GM10248 (cell line): ENCODE measurements at places on chromosomes 2 and 18.

DNA sequence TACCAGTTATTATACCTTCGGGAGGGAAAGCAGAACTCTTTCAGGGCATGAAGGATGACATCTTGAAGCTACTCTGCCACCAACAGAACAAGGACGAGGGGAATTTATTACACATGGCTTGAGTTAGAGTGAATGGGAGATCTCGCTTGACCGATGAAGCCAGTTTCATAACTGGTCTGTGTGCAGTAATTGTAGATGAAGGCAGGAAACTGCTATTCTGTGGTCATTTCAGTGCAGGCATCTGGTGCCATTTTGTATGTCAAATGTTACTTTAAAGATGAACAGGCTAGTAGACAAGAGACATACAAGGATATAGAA lies 20.5 kb downstream of the GREB1 start:
- DNase-seq: no peak

DNA sequence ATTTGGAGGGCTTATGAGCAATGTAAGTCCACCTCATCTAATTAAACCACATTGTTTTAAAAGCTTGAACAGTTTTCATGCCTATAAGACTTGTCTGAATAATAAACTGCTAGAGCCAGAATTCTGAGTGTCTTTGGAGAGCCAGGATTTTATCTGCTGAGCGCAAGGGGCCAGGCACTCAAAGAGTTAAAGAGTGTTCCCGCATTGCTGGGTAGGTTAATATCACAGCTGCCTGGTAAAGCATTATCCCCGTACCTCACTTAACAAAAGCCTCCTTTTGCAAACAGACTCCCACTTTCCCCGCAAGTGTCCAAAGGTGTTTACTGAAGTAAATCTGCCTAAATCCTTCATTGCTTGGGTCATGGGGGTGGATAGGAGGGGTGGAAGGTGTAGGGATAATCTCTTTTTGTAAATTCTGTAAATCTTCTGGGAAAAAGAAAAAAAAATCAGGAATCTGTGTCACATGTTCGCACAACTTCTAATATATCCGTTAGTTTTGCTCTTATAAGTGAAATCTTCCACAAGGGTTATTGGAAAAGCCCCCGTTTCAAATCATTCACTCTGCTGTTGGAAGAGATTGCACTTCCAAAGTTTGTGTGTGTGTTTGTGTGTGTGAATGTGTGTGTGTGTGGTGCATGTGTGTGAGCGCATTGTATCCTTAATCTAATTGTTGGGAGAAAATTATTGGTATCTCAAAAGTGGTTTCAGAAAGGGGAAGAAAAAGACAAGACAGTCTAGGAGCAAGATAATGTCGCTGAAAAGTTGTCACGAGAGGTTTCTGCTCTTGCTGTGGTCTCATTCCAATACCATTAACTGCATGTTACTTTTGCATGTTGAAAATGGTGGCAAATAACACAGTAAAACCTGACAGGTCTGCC lies 10.7 kb downstream of the ZEB2 start:
- no peak for DNase-seq

- DNase-seq: no peak
Observed at GRCh38 chr18:56217406-56217805, 421.0 kb downstream of the TXNL1 start.

DNA sequence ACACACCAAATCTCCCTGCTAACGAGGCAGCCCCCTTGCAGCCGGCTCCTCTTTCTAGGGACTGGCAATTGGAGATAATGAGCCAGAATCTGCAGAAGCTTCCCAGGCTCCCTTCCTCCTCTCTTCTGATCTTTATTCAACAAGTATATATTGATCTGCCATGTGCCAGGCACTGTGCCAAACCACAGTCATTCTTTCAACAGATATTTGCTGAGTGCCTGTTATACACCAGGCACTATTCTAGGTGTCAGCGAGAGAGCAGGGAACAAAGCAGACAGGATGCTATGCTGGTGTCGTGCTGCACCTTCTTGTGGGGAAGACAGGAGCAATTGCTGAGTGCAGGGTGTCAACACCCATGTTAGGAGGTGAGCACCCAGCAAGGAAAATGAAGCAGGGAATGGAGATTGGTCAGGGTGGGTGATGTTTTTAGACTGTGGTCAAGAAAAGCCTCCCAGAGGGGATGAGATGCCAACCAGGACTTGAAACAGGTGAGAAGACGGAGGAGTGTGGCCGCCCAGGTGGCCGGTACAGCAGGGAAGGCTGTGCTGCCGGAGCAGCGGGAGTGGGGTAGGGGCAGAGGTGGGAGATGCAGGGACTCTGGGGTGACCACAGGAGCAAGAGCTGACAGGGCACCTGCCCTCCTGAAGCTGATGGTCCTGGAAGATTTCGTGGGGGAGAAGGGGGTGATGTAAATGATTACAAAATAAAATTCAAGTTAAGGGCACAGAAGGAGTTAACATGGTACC lies 307.6 kb upstream of the RAB12 start:
- no peak for DNase-seq

DNA sequence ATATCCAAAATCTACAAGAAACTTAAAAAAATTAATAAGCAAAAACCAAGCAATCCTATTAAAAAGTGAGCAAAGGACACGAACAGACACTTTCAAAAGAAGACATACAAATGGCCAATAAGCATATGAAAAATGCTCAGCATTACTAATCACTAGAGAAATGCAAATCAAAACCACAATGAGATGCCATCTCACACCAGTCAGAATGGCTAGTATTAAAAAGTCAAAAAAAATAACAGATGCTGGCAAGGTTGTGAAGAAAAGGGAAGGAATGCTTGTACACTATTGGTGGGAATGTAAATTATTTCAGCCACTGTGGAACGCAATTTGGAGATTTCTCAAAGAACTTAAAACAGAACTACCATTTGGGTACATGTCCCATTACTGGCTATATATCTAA lies 128.8 kb upstream of the SESTD1 start:
- no peak for DNase-seq

- no peak for DNase-seq
Observed at GRCh38 chr2:66324909-66325528, 109.9 kb upstream of the MEIS1 start.

GRCh38 chr2:138125306-138126288 lies 161.3 kb downstream of the HNMT start:
- no peak for DNase-seq

GRCh38 chr2:105082107-105082506 lies 44.2 kb downstream of the MRPS9 start:
- no peak for DNase-seq

- no peak for DNase-seq
Observed at GRCh38 chr2:47295981-47296635, 106.8 kb upstream of the MSH2 start.

GRCh38 chr2:58557176-58557575 lies 316.1 kb upstream of the FANCL start:
- no peak for DNase-seq

DNA sequence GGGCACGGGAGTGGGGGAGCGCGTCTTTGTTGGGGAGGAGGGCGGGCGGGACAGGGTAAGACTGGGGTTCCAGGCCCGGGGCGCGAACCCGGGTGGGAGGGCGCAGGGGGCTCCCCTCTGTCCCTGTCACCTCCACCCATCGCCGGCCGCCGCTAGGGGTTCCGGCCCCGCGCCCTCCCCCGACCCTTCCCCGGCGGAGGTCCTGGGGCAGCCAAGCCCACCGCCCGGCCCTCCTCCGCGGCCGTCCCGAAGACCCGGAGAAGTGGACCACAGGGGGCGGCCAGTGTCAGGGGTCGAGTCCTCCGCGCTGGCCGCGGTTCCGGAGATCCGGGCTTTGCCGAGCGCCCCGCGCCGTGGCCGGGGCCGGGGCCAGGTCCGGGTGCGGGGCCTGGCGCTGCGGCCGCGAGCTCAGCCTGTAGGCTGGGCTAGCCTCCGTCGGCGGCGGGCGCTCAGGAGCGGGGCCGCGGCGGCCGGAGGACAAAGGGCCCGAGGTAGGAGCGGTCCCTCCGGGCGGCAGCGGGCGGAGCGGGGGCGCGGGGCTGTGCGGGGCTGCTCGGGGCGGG lies 16.6 kb upstream of the E2F6 start:
- DNase-seq: peak; percentile 28

GRCh38 chr2:26666671-26667070 lies 25.5 kb upstream of the CIB4 start:
- no peak for DNase-seq

GRCh38 chr2:101873543-101873942 lies 118.2 kb upstream of the IL1R2 start:
- DNase-seq: no peak

DNA sequence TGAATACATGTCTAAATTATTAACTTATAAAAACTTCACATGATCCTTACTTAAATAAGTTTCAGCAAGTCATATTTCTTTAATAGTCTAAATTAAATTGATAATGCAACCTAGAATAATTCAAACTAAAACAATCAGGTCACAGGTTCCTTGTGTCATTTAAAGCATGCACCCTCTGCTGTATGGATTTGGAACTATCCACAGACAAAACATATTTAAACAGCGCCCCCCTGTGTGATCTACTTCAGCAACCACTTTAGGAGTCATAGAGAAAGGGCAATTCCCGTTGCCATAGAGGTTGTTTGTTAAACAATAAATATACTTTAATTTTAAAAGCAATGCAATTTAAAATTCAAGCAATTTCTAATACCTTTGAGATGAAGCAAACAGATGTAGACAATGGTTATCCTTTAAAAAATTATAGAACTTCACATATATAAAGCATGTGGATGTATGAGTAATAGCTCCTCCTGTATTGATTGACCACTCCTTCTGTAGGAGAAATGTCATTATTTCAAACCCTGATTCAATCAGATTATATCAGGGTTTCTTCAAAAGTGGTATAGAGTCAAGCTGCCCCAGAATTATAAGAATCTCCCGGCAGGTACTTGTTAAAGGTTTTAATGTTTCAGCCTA lies 21.2 kb downstream of the GRB14 start:
- DNase-seq: peak; percentile 23

GRCh38 chr2:168666339-168666738 lies 136.1 kb upstream of the NOSTRIN start:
- DNase-seq: no peak

DNA sequence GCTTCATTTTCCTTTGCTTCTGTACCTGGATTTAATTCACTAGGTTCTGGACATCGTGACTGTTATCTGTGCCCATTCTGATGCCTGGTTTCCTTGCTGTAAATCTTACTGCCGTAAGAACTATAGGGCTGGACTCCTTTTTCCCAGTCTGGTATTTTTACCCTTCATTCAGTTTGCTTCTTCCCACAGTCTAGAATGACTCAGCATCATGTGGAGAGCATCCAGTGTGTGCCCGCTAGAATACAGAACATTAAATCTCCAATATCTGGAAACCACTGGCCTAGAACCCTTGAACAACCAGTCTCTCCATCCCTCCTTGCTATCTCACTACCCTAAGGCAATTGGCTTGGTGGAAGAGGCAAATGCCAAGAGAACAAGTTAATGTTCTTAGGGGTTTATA lies 1075.4 kb upstream of the ZEB2 start:
- no peak for DNase-seq

- no peak for DNase-seq
Observed at GRCh38 chr2:238162846-238163441, 4.2 kb downstream of the ERFE start.

- DNase-seq: no peak
Observed at GRCh38 chr2:177178797-177179196, 33.8 kb upstream of the HNRNPA3 start.

DNA sequence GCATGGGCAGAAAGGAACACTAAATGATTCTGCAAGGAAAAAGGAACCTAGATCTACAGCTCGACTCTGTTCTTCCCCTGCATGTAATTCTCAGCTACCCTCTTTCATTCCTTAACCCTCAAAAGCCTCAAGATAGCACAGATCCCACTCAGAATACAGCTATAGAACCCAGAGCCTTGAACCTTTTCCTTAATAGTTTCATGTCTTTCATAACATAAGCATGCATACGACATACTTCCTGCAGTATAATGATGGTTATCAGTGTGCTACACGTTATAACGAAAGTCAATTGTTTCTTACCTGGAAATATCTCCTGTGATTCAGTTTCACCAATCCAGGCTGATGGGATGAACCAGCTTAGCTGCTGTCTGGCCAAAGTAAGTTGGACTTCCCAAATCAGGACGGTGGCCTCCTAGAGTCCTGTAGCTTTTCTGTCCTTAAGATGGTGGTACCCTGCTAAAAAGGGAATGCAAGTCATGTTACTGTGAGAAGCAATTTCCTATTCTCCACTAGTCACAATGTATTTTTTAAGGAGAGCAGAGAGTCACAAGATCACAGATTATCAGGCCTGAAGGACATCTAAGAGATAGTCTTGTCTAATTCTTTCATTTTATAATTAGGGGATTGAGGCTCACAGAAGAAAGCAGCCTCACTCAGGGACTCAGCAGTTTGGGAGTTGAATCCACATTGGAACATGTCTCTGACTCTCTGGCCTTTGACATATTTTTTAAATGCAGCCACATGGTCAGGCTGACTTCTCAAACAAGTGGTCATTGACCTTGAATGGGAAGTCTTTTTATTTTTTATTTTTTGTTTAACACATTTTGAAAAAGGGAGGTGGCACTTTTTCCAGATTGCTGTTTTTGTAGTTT lies 41.8 kb downstream of the CYRIA start:
- no peak for DNase-seq

DNA sequence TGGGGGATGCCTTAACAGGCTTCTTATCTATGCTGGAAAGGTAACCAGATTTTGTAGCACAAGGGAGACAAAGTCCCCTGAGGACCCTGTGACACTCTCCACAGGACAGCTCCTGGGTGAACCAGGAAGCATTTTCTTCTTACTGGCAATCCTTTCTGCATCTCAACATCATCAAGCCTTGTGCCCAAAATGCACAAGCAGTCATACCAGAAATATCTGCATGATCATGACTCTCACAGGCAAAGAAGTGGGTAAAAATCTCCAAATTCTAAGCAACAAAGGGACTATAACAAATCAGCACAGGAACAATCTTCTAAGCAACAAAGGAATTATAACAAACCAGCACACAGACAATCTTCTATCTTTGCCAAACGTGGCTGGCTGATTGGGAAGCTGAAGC lies 99.1 kb upstream of the CD226 start:
- no peak for DNase-seq

GRCh38 chr2:223852281-223852795 lies 15.0 kb upstream of the AP1S3 start:
- DNase-seq: no peak

- DNase-seq: no peak
Observed at GRCh38 chr2:26336719-26337118, 9.2 kb upstream of the SELENOI start.

DNA sequence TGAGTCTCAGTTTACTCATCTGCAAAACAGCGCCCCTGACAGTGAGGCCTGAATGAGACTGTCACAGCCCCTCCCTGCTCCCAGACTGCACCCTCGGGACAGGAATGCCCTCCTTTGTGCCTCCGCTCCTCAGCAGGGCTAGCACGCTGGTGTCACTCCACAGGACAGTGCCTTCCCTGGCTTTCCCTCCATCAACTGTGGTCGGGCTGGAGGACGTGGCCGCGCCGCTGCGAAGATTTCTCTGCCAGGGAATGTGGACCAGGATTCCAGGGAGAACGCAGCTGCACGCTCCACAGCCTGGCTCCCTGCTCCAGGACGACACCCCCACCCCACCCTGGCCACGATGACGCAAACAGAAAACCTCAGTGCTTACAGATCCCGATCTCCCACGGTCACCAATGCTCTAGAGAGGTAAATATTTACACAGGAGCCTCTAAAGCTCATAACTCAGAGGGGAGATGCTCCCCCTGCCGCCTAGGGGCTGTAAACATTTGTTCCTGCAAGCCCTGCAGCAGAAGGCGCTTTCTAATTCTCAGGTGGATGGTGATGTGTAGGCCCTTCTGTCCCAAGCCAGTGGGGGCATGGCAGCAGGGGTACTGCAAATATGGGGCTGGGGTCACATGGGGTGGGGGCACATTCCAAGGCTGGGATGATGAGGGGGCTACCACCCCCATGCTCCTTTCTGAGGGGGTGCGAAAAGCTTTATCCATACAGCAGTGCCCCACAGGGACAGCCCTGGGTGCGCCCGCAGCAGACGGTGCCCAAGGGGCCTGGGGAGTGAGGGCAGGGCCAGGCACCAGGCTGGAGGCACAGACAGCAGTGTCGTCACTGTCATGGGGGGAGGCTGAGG lies 12.4 kb downstream of the HS6ST1 start:
- no peak for DNase-seq
